Small intestine (tissue), 16 donors: ENCODE measurements at places on chromosomes 5 and 9.

DNA sequence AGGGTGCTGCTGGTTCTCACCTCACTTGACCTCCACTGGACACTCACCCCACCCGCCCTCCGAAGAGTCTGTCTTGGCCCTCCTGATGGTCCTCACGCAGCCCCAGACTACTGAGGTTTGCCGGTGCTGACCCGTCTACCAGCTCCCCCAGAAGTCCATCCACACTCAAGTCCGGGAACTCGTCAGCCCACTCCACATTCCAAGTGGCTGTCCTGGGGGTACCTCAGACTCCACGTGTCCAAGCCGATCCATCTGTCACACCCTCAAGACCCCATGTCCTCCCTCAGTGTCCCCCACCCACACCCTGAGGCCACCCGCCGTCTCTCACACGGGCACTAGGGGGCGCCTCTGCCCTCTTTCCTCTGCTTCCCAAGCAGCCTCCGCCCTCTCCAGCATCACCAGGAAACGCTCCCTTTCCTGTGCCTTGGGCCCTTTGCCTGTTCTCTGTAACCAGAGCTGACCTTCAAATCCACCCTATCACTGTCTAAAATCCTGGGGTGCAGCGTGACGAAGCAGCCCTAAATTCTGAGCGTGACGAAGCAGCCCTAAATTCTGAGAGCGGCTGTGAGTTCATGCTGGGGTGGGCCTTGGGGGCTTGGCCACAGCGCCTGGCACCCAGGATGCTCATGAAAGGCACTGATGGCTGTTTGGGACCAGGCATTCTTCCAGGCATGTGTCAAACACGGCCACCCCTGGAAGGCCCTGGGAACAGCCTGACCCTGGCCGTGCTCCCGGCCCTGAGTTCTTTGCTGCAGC is 95.7 kb downstream of the KCNT1 start:
- no peak overlapping the region for H3K27ac ChIP-seq
- no peaks in the 10 kb centered on the region for H3K27me3 ChIP-seq
- no peaks in the 10 kb centered on the region for H3K4me1 ChIP-seq
- H3K36me3 ChIP-seq, result no peaks in the 10 kb centered on the region
- peak; percentile 13 for DNase-seq
- H3K4me3 ChIP-seq, result no peak overlapping the region

- peaks cover 16% of the 10 kb centered on the region for H3K27me3 ChIP-seq
- no peak overlapping the region for H3K27ac ChIP-seq
- H3K36me3 ChIP-seq, result no peaks in the 10 kb centered on the region
- no peaks in the 10 kb centered on the region for H3K4me1 ChIP-seq
- no peak overlapping the region for H3K4me3 ChIP-seq
Observed at GRCh38 chr9:126219648-126220063, 107.0 kb upstream of the MVB12B start.

GRCh38 chr5:179355976-179356974 is 11.0 kb upstream of the ADAMTS2 start:
- no peak overlapping the region for H3K4me3 ChIP-seq
- no peaks in the 10 kb centered on the region for H3K36me3 ChIP-seq
- no peak for DNase-seq
- no peaks in the 10 kb centered on the region for H3K27me3 ChIP-seq
- H3K27ac ChIP-seq, result no peak overlapping the region

DNA sequence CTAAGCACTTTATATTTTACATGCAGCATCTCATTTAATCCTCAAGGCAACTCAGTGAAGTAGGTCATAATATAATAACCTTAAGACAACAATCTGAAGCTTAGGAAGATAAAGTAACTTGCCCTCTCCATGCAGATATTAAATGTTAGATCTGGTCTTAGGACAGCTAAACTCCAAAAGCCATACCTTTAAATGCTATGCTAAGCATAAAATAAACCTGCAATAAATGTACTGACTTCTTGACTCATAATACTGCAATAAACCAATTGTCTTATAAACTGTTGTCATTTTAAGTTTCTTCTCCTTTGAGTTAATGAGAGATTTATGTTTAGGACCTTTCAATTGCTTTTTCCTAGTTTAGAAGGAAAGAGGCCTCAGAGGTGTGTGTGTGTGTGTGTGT is 102.2 kb upstream of the MIER3 start:
- no peak overlapping the region for H3K4me3 ChIP-seq
- no peak for DNase-seq
- no peaks in the 10 kb centered on the region for H3K36me3 ChIP-seq
- H3K4me1 ChIP-seq, result no peaks in the 10 kb centered on the region
